Left renal cortex interstitium (tissue), 4 donors: ENCODE measurements at places on chromosomes 5 and 9.

- no peak for DNase-seq
These were observed 107.8 kb upstream of the ADAMTSL1 start for GRCh38 chr9:18366184-18366583.

DNA sequence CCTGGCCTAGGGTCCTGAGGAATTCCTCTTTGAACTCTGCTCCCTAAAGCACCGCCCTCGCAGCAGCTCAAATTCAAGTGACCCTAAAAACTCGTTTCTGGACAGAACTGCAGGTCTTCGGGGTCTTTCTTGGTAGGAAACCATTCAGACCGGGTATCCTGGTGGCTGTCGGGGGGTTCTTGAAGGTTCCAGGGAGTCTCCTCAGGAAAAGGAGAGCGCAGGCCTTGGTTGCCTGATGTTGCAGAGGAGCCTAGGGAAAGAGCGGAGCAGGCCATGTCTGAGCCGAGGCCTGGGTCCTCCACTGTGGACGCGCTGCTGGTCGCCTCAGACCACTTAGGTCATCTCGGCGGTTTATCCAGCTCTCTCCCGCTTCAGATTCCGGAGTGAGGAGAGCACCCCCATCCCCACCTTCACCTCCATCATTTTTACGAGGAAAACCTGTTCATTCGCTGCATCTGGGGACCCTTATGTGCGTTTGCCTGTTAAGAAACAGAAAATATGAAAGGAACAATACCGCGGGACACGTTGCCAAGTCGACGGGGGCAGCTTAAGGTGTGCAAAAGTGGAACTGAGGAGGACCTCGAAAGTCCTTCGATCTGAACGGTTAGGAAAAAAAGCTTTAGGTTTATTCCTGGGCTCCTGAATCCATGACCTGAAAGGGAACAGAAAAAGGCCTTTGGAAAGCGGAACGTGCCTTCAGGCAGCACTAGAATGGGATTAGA, 299.4 kb downstream of the PARP8 start:
- DNase-seq = no peak

DNA sequence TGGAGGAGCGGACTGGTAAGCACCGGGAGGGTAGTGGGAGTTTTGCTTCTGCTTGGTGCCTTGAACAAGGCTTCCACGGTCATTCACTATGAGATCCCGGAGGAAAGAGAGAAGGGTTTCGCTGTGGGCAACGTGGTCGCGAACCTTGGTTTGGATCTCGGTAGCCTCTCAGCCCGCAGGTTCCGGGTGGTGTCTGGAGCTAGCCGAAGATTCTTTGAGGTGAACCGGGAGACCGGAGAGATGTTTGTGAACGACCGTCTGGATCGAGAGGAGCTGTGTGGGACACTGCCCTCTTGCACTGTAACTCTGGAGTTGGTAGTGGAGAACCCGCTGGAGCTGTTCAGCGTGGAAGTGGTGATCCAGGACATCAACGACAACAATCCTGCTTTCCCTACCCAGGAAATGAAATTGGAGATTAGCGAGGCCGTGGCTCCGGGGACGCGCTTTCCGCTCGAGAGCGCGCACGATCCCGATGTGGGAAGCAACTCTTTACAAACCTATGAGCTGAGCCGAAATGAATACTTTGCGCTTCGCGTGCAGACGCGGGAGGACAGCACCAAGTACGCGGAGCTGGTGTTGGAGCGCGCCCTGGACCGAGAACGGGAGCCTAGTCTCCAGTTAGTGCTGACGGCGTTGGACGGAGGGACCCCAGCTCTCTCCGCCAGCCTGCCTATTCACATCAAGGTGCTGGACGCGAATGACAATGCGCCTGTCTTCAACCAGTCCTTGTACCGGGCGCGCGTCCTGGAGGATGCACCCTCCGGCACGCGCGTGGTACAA, 556 bp downstream of the PCDHGC3 start:
- peak; percentile 82 for DNase-seq

DNA sequence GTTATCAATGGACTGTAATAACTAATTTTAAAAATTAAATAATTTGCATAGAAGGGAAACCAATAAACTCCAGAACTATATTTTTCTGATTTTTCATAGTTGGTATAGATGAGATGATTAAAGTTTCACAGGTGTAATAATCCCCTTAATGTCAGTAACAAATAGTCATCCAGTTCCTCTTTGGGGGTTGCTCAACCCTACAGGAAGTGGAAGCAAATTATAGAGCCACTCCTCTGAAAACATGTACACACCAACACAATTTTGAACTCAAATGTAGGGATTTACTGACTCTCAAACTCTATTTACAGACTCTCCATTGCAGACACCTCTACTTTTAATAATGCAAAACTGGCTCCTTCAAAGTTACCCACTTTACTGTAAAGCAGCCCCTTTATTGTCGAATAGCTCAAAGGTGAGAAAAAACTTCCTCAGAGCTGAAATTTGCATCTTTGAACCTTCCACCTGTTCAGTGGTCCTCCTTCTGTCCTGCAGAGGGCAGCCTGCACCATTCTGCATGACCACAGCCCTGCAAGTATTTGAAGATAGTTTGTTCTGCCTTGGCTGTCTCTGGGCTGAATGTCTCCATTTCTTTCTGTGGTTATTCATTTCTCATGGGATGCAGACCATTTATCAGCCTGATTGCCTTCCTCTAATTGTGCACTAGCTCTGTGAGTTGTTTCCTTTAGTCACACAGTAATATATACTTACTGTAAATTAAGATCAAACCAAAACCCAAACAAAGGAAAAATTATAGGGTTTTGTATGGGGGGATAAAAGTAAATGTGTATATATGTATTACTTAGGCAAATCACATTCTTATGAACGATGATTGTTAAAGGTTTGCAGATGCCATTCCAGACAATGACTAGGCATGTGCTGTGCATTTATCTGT, 383.2 kb upstream of the SGCD start:
- DNase-seq = peak; percentile 44

DNA sequence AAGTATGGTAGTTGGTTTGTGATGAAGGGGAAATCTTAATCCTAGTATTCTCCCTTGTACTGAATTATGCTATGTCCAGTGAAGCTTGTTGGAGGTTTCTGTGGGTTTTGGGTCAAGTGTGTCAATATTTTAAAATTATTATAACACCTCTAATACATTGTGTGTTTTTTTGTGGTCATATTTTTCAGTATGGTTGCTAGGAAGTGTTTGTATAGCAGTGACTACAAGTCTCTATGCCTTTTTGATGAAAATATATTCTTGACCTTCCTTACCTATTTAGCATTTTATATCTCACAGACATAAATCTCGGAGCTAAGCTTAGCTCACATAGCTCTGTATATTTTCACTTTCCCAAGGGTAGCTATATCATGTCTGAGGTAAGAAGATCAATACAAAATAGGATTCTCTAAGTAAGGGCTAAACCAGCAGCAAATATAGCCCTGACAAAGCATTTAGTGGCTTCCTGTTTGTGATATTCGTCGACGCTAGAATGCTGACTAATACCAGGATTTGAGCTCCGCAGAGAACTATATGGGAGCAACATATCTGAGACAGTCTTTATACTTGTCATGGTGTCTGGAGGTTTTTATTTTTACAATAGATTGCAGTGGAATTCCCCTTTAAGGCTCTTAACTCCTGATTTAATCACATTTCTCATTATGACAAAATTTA, 82.3 kb downstream of the MACIR start:
- no peak for DNase-seq

- no peak for DNase-seq
These were observed 115.2 kb downstream of the RXRA start for GRCh38 chr9:134441227-134442084.

DNA sequence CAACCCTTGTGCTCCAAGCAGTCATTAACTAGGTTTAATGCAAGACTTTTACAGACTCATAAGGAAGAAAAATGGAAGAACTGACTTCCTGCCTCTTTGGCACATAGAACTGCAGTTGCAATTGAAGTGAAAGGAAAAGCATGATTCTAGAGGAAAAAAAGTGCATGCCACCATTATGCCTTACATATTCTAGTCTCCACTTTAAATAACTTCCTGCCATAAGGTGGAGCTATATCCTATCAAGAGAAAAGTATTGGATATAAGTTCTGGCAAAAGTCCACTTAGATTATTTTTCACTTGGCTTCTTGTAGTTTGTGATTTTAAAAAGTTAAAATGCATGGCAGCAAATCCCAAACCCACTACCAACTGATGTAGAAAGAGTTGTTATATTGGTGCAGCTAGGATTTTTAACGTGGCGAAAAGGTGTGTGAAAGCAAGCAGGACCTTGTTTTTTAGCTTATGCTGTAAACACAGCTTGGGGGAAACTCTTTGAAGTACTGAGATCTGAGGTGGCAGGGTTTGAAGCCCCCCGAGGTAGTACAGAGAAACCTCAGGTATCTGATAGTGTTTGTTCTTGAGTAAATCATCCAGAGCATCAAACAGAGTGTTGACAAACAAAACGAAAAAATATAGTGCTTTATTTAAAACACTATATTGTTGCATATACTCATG, 117.9 kb downstream of the ANXA1 start:
- DNase-seq = no peak

- no peak for DNase-seq
These were observed 8.2 kb downstream of the PDLIM7 start for GRCh38 chr5:177489119-177489716.

DNA sequence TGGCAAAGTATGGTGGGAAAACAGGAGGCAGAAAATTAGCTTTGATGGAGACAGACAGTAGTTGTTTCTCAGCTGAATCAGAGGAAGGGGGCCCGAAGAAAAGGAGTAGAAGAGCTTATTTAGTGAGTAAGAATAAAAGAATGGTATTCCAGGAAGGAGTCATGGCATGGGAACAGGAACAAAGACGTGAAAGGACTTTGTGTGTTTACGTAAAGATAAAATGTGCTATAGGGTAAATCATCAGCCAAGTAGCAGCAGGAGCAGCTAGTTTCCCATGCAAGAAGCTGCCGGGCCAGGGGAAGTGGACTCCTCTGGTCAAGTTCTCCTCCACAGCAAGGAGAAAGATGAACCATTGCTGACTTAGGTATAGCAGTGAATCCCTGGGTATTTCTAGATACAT, 454.5 kb downstream of the HINT1 start:
- no peak for DNase-seq
